ENCODE measurements at places on chromosomes 5 and 9.

- DNase-seq, result no peak
Observed at GRCh38 chr9:1890201-1890600, 124.9 kb upstream of the SMARCA2 start.

GRCh38 chr9:128361986-128362646, 9.1 kb upstream of the URM1 start:
- DNase-seq, result peak; percentile 91

GRCh38 chr5:136104306-136104965, 28.2 kb upstream of the SMAD5 start:
- no peak for DNase-seq

DNA sequence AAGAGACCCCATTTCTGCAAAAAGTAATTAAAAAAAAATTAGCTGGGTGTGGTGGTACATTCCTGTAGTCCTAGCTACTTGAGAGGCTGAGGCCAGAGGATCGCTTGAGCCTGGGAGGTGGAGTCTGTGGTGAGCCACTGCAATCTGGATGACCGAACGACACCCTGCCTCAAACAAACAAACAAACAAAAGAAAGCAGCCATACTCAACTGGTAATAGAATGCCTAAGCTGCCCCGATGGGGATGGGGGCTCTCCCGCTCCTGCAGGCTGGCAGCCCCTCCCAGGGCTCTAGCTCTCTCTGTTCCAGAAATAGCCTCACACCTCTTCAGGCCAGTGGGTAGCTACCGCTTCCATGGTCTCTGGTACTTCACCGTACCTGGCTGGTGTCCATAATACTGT, 241.8 kb downstream of the FANCC start:
- no peak for DNase-seq

DNA sequence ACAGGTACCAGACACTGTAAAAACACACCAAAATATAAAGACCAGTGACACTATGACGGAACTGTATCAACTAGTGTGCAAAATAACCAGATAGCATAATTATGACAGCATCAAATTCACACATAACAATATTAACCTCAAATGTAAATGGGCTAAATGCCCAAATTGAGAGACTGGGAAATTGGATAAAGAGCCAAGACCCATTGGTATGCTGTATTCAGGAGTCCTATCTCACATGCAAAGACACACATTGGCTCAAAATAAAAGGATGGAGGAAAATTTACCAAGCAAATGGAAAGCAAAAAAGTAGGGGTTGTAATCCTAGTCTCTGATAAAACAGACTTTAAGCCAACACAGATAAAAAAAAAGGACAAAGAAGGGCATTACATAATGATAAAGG, 416.3 kb upstream of the ZNF608 start:
- DNase-seq, result no peak

GRCh38 chr5:134380346-134380745, 9.0 kb downstream of the UBE2B start:
- DNase-seq, result no peak

- no peak for DNase-seq
Observed at GRCh38 chr5:138676556-138677193, 76.5 kb upstream of the CTNNA1 start.

- no peak for DNase-seq
Observed at GRCh38 chr5:96790961-96791504, 16.7 kb downstream of the ERAP1 start.
